ENCODE measurements at places on chromosomes 3 and 15. TPM values are rescaled to one million over a fixed set of nuclear protein-coding genes. Genes with fewer than 3 reads are reported as not detected.

DNA sequence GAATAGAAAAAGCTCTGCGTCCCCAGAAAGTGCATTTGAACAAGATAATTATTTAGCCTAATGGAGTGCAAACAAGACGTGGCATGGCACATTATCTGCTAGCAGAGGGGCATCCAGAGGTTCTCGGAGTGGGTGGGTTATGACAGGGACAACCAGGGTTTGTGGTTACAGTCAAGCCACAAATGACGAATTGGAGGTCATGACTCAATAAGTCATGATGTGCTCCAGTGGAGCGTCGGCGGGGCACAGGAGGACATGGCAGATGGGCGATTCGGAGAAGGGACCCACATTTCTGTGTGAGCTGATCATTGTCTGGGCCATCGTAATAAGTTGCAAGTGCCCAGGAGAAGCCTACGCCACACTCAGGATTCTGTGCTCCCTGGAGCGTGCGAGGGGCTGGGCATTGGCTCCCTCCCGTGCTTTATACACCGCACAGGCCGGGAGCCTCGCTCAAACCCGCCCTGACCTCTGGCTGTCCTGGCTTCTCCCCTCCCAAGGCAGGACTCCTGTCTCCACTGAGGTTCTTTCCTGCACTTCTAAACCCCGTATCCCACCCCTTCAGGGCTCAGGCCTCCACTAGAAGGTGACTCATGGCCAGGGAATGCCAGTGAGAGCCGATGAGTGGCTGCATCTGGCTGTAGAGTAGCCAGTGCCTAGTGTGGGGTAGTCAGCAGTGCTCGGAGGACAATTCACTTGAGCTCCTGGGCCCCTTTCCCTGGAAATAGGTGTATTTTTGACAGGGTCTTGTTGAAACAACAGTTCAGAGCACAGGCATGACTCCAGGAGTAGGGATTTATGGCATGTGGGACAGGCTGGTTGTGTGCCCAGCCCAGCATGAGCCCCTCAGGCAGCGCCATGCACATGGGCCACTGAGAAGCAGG lies 67.4 kb downstream of the GRIP2 start:
- H3K4me1 ChIP-seq, result peaks cover 4% of the 10 kb centered on the region
- H3K36me3 ChIP-seq, result peaks cover 23% of the 10 kb centered on the region
- H3K27ac ChIP-seq, result no peak overlapping the region
- no peaks in the 10 kb centered on the region for H3K27me3 ChIP-seq
- peak; percentile 28 for DNase-seq

DNA sequence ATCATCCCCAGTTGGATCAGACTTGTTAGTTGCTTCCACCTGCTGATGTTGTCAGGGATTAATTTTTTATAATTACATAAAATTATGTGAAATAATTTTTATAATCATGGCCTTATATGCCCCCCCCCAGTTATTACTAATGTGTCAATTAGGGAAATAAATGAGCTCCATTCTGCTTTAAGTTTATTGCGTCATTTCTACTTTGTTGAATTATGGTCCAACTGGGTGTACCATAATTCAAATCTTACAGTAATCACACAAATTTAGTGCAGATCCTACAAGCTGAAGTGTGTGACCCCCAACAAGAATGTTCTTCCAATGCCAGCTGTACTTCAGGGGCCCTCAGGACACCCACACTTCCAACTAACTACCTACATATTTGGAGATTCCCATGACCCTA lies 7.5 kb upstream of the NDN start:
- H3K4me3 ChIP-seq, result no peak overlapping the region
- H3K4me1 ChIP-seq, result no peaks in the 10 kb centered on the region
- no peak overlapping the region for H3K27ac ChIP-seq
- no peak for DNase-seq
- no peaks in the 10 kb centered on the region for H3K36me3 ChIP-seq
- H3K27me3 ChIP-seq, result no peaks in the 10 kb centered on the region

The NAALADL2 gene
- not detected for total RNA-seq

GRCh38 chr3:10680796-10681195 lies 135.2 kb upstream of the SLC6A11 start:
- no peak overlapping the region for H3K4me3 ChIP-seq
- peaks cover 9% of the 10 kb centered on the region for H3K27me3 ChIP-seq
- DNase-seq, result no peak
- no peak overlapping the region for H3K27ac ChIP-seq
- no peaks in the 10 kb centered on the region for H3K4me1 ChIP-seq
- no peaks in the 10 kb centered on the region for H3K36me3 ChIP-seq

DNA sequence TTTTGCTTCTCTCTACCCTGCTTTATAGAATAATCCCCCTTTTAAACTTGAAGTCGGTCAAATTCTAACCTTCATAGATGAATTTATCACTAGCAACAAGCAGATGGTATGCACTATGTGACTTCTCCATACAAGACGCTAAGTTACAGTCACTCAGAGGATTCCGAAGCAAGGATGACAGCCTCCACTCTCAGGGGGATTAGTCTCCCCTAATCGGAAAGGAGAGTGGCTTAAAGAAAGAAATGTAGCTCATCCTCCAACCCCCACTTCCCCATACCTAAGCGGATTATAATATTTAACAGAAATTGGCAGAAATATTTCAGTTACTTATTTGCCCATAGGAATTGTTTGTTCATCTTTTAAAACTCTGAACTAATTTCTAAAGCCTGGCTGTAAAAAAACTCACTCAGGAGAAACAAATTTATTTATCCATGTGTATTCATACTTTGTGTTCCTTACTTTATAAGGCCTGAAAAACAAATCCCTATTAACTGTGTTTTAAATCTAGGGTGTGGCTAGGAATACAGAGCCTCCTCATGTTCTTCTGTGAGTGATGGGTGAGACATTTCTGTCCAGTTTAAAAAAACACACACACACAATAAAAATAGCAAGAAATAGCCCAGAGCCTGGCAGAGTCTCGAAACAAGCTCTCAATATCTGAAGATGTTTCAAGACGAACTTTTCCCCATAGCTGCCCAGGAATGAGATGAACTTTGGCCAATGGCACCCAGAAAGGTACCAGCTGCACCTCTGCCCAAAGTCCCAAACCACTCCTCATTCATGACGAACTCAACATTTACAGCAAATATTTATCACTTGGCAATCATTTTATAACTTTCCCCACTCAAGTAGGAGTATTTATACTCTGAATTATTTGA lies 18.7 kb downstream of the SIAH2 start:
- peak overlapping the region; percentile 55 for H3K27ac ChIP-seq
- H3K27me3 ChIP-seq, result no peaks in the 10 kb centered on the region
- H3K36me3 ChIP-seq, result peaks cover 66% of the 10 kb centered on the region
- H3K4me3 ChIP-seq, result no peak overlapping the region

GRCh38 chr15:70835841-70836240 lies 18.1 kb downstream of the LARP6 start:
- no peak overlapping the region for H3K4me3 ChIP-seq
- H3K27ac ChIP-seq, result no peak overlapping the region
- no peaks in the 10 kb centered on the region for H3K4me1 ChIP-seq

The WNT5A gene
- total RNA-seq, result not detected

GRCh38 chr15:53114960-53115359 lies 324.8 kb upstream of the ONECUT1 start:
- H3K27ac ChIP-seq, result no peak overlapping the region
- H3K27me3 ChIP-seq, result no peaks in the 10 kb centered on the region
- no peak for DNase-seq
- H3K36me3 ChIP-seq, result no peaks in the 10 kb centered on the region
- no peaks in the 10 kb centered on the region for H3K4me1 ChIP-seq
- H3K4me3 ChIP-seq, result no peak overlapping the region

GRCh38 chr3:99957151-99957796 lies 139.6 kb downstream of the CMSS1 start:
- no peak for DNase-seq
- H3K4me3 ChIP-seq, result no peak overlapping the region
- H3K4me1 ChIP-seq, result no peaks in the 10 kb centered on the region

GRCh38 chr3:16484984-16485383 lies 28.5 kb downstream of the RFTN1 start:
- H3K4me1 ChIP-seq, result peaks cover 69% of the 10 kb centered on the region
- no peak for DNase-seq
- peaks cover 35% of the 10 kb centered on the region for H3K36me3 ChIP-seq
- no peaks in the 10 kb centered on the region for H3K27me3 ChIP-seq
- no peak overlapping the region for H3K4me3 ChIP-seq
- H3K27ac ChIP-seq, result no peak overlapping the region

The GRM7 gene
- total RNA-seq, result not detected

DNA sequence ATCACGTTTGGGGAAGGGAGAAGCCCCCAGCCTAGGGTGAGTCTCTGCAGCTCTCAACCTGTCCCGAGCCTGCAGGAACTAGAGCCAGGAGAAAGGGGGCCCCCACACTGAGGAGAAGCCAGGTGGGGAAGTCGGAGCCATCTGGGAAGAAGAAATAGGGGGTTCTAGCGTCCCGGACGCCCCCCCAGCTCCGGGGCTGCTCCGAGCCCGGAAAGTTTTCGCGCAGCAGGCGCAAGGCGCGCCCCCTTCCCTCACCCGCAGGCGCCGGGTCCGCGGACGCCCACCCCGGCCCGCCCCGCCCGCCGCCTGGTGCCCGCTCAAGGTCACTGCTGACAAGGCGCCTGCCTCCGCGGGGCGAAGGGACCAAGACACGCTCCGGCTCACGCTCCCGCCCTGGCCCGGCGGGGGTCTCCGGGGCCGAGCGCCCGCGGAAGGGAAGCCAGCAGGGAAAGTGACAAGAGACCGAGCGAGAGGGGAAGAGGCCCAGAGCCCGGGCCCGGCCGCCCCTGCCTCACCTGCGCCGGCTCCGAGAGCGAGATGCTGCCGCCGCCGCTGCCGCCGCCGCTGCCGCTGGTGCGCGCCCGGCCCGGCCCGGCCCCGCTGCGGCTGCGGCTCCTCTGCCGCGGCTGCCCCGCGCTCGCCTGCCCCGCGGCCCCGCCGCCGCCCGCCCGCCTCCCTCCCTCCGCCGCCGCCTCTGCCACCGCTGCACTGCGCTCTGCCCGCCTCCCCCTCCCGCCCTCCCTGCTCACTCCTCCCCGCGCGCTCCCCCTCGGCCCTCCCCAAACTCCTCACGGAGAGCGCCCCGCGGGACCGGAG lies 108.4 kb upstream of the SLC6A11 start:
- no peak overlapping the region for H3K4me3 ChIP-seq
- no peak for DNase-seq
- H3K4me1 ChIP-seq, result peaks cover 7% of the 10 kb centered on the region
- no peak overlapping the region for H3K27ac ChIP-seq

- no peaks in the 10 kb centered on the region for H3K36me3 ChIP-seq
- no peak overlapping the region for H3K4me3 ChIP-seq
- H3K27ac ChIP-seq, result no peak overlapping the region
- H3K27me3 ChIP-seq, result peaks cover 1% of the 10 kb centered on the region
- no peak for DNase-seq
Measured at GRCh38 chr15:68271854-68272471, 5.6 kb upstream of the FEM1B start.

GRCh38 chr3:123790254-123791072 lies 93.7 kb downstream of the MYLK start:
- no peak overlapping the region for H3K4me3 ChIP-seq
- no peaks in the 10 kb centered on the region for H3K36me3 ChIP-seq
- peaks cover 28% of the 10 kb centered on the region for H3K27me3 ChIP-seq
- no peak overlapping the region for H3K27ac ChIP-seq

GRCh38 chr15:60392986-60393790 lies 4.6 kb downstream of the ANXA2 start:
- peak overlapping the region; percentile 4 for H3K4me3 ChIP-seq
- H3K27ac ChIP-seq, result peak overlapping the region; percentile 72
- H3K36me3 ChIP-seq, result peaks cover 20% of the 10 kb centered on the region
- no peaks in the 10 kb centered on the region for H3K27me3 ChIP-seq

The LRTM1 gene
- not detected for total RNA-seq

DNA sequence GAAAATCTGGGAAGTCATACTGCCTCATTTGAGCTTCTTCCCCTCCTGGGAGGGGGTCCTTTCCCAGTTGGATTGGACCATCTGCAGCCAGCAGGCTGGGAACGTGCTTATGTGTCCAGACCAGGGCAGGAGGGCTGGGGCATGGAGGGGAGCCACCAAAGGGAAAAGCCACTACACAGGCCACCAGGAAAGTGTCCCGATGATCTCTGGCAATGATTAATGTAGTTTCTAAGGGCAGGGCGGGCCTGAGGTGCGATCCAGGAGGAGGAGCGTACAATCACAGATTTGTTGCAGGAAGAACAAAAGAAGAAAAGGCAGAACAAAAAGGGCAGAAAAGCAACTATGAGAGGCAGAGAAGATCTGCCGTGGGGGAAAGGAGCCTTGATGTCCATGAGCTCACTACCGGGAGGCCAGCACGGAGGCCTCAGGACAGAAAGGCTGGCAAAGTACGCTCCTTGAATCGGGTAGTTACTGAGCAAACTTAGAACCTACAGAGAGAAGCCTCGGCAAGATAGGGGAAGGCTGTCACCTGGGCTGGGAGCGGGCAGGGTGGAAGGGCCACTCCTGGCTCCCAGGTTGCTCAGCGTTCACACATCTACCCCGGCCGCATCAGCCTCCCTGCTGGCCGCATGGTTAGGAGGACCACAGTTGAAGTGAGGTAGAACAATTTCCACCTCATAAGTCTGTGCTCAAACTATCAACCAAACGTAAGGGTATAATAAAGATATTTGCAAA lies 79.5 kb upstream of the PCSK6 start:
- H3K4me3 ChIP-seq, result no peak overlapping the region
- no peak overlapping the region for H3K27ac ChIP-seq
- DNase-seq, result no peak
- no peaks in the 10 kb centered on the region for H3K4me1 ChIP-seq
- H3K27me3 ChIP-seq, result peaks cover 18% of the 10 kb centered on the region

DNA sequence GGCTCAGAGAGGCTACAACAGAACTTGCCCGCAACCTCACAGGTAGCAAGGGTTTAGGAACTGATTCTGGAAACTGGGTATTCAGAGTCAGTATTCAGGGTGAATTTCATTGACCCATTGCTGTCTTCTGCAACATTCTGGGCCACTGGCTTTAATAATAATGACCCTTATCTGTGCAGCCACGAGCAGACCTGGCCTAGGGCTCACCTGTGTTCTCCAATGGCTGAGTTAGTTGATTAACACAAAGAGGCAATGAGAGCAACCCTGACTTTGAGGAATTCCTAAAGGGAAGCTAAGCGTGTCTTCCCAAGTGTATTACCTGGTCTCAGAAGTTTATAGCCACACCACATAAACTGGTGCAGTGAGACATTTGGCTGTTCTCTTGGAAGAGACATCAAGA lies 289.9 kb downstream of the EPHB1 start:
- DNase-seq, result no peak
- no peak overlapping the region for H3K27ac ChIP-seq
- H3K36me3 ChIP-seq, result no peaks in the 10 kb centered on the region
- H3K27me3 ChIP-seq, result peaks cover 2% of the 10 kb centered on the region
- no peaks in the 10 kb centered on the region for H3K4me1 ChIP-seq

DNA sequence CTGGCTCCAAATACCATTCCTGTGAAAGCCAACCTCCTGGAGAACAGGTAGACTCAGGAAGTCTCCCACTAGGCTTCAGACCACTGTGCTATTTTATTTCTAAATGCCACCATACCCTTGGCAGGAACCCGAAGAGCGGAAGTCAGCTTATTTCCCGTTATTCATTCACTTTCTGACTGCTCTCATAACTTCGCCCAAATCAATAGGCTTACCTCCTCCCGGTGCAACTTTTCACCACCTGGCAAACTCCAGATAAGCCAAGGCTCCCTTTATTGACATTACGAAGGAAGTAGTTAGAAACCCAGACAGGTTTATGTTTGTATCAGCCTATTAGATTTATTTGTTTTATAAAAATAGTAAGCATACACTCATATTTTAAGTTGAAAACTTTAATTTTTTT lies 3.3 kb upstream of the CCDC54 start:
- no peaks in the 10 kb centered on the region for H3K4me1 ChIP-seq
- no peak overlapping the region for H3K4me3 ChIP-seq
- no peak for DNase-seq
- H3K36me3 ChIP-seq, result no peaks in the 10 kb centered on the region

GRCh38 chr3:140910860-140911259 lies 30.8 kb upstream of the SLC25A36 start:
- H3K4me1 ChIP-seq, result no peaks in the 10 kb centered on the region
- H3K36me3 ChIP-seq, result no peaks in the 10 kb centered on the region
- DNase-seq, result no peak
- H3K27ac ChIP-seq, result no peak overlapping the region
- no peak overlapping the region for H3K4me3 ChIP-seq
- peaks cover 2% of the 10 kb centered on the region for H3K27me3 ChIP-seq

The SCN11A gene
- total RNA-seq, result 0.05 TPM

The PLOD2 gene
- total RNA-seq, result 0.38 TPM
